Activated naive CD4-positive, alpha-beta T cell treated with anti-CD3 and anti-CD28 coated beads, Interleukin-2, amount 50 U/mL, for 16 hours (primary cell): ENCODE measurements at places on chromosomes 1 and 21.

DNA sequence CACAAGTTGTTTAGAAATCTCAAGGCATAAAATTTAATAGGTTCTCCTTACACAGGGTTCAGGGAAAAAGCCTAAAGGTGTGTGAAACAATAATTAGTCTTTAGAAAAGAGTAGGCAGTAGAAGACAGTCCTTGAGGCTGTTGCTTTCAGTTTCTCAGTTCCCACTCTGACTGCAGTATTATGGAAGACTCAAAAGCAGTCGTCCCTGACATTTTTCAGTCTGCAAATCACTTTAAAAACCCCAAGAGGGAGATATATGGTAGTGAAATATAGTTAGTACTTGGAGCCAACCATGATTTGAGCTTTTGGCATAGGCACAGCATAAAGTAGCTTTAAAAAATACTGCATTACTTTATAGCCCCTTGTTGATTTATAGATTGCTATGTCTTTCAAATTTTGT, 299.7 kb downstream of the OLFM3 start:
- no peak for DNase-seq

DNA sequence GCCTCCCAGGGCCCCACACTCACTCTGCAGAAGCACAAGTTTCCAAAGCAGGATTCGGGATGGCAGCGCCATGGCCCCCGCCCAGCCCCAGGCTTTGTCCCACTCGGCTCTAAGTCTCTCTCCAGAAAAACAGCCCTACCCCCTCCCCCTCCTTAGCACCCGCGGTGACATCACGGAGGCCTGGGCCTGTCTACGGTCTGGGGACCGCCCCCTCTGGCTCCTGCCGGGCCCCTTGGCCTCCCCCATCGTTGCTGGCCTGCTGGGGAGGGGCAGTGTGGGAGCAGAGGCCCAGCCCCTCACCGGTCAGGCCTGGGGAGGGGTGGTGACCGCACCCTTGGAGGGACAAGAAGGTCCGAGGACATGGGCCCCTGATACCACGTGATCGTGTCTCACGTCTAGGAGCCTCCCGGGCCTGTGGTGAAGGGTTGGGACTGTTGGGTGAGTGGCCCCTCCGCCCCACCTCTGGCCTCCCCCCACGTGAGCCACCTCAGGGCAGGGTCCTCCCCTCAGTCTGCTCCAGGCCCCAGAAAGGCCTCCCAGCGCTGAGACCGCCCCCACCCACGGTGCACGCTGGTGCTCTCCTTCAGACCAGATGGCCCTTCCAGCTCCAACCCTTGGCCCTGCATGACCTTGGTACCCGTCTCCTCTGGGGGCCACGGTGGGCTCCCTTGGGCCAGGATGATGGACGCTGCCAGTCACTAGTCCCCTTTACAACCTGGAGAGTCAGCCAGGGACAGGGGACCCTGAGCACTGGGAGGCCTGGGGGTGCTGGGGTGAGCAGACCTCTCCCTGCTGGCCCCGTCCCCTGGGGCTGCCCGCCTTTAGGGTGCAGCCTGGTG, at the start of gene MXRA8:
Gene MXRA8, minus strand, starts transcription at position 123 of the 839 bp plus-strand sequence. Its CDS starts 51 bp downstream, at position 72.
- no peak for DNase-seq

DNA sequence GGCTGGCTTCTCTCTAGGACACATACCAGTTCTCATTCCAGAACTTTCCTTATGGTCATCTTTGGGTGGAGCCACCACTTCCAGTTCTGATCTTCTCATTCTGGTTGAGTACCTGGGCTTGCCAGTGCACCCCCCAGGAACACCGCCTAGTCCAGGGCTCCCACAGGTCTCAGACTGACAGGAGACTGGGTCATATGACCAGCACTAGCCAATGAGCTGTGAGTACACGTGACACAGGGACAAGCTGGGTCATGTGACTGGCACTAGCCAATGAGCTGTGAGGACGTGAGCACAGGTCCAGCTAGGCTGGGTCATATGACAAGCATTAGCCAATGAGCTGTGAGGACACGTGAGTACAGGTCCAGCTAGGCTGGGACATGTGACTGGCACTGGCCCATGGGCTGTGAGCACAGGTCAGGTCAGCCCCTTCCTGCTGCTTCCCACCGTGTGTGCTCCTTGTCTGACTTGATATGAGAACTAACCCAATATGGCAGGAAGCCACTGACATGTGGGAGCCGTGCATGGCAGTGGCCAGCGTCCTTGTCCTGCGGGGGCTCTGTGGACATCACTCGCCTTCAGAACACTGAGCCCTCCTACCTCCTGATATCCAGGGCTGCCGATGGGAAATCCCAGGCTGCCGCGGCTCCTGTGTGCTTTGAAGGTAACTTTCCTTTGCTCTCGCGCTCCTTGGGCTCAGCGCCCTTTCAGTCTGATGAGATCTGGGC, 22.7 kb downstream of the KRTAP10-1 start:
- no peak for DNase-seq

DNA sequence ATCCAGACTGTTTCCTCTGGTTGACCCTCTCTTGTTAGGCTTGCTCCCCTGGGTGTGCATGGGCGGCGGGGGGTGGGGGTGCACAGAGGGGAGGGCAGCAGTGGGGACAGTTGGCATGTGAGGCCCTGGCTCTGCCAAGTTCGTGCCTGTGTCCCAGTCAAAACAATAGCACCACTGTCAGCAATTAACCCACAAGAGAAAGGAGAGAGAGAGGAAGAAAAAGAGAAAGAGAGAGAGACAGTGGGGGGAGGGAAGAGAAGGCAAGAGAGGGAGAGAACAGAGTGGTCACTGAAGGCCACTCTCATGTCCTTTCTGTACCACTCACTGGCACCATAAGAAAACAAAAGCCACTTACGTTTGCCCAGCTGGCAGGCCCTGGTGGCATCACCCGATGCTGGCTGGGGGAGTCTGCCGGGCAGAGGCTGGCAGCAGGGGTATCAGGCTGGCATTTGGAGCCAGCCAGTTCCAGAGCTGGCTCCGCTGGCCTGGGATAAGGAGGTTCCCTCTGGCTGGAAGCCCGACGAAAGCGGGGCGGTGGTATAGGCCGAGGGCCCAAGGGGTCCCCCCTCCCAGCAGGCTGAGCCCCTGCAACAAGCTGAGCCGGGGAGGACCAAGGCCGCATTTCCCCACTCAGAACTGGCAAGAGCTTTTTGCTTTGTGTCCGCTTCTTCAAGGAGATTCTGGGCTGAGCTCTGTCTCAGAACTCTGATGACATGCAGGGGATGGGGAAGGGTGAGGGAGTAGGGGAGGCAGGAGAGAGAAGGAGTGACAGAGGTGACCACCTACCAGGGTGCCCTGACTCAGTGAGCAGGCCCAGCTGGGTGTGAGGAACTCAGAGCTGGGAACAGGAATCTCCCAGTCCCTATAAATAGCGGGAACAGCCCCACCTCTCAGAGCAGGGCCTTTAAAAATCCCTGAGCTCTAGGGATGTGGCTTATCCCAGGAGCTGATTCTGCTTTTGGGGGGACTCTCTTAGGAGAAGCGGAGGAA, 27.9 kb downstream of the PIK3C2B start:
- no peak for DNase-seq

DNA sequence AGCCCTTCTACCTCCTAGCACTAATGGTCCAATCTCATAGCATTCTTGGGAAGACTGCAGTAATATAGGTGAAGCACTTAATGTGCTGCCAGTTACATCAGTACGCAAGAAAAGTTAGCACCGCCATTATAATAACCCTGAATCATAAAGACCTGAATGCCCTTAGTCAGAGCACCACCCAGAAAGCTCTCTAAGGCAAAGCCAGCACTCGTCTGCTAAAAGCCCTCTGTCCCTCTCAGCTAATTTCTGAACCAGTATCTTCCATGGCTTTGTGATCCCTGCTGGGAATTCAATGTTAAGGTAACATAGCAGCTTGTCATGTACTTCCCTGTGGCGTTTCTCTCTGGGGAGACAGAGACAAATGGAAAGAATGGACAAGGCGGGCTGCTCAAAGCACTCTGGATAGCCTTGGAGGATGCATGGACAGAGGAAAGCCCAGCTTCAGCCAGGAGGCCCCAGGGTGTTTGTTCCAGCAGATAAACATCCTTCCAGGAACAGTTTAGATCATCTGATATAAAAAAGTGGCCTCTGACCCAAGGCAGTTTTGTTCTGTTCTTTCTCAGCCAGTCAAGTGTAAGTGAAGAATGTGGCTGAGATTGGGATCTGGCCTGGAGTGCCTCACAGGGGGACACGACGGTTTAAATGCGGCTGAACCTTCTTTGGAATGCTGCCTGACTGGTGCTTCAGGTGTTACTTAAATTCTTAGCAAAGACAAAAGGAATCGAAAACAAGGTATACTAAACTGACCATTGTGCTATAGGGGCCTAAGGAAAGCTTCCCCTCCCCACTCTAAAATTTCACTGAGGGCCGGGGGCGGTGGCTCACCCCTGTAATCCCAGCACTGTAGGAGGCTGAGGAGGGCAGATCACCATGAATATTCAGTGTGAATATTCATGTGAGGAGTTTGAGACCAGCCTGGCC, 58.1 kb upstream of the VTCN1 start:
- DNase-seq: no peak

GRCh38 chr1:207034208-207034607, 1.7 kb upstream of the C1orf116 start:
- no peak for DNase-seq

DNA sequence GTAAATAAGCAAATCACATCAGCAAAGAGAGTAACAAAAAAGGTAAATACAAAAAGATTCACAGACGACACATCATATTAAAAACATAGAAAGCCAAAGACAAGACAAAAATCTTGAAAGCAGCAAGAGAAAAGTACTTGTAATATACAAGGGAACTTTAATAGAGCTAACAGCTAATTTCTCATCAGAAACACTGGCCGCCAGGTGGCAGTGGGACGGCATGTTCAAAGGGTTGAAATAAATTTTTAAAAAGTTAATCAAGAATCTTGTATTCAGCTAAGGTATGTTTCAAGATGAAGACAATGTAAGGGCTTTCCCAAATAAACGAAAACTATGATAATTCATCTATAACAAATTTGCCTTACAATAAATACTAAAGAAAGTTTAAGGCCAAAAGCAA, 358.1 kb downstream of the LRRIQ3 start:
- DNase-seq: no peak

DNA sequence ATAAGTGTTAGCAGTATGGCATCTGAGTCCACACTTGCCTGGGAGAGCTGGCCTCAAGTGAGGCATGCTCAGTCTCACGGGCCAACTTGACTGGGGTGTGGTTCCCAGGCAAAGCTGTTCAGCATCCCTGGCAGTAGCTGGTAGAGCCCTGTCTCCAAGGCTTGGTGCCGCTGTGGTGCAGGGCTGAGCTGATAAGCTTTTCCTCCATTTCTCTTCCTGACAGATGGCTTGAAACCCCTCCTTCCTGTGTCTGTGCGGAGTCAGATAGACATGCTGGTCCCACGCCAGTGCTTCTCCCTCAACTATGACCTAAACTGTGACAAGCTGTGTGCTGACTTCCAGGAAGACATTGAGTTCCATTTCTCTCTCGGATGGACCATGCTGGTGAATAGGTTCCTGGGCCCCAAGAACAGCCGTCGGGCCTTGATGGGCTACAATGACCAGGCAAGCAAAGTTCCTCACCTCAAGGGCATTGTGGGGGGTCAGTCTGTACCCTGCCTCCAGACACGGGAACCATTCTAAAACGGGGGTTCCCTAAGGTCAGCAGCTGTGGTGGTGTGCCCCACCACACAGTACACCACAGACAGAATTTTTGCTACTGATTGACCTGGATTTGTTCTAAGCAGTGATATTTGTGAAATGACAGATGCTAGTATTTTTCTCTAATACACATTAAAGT, 13.7 kb upstream of the MIIP start:
- DNase-seq: no peak

- no peak for DNase-seq
Measured at GRCh38 chr1:44847845-44848244, 4.8 kb upstream of the PTCH2 start.

GRCh38 chr1:93179886-93180722, at the start of gene TMED5:
Gene TMED5 (minus strand): TSS chr1:93180413. CDS start chr1:93180242, 171 bp downstream.
- peak; percentile 94 for DNase-seq

DNA sequence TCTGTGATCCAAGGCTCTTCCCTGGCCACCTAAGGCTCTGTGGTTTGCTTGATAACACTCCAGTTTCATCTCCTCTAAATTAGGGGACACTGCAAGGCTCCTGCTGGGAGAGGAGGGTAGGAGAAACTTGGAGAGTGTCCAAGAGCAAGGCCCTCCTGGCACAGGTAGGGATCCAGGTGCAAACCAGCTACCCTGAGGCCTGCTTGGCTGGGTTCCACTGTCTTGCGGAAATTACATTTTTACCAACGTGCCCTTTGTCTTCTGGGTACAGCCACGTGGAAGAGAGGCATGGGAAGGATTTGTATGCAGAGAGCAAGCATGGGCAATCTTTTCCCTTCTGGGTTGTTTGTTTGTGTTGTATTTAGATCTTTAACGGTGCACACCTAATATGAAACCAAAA, 132.5 kb downstream of the PRDM2 start:
- no peak for DNase-seq

DNA sequence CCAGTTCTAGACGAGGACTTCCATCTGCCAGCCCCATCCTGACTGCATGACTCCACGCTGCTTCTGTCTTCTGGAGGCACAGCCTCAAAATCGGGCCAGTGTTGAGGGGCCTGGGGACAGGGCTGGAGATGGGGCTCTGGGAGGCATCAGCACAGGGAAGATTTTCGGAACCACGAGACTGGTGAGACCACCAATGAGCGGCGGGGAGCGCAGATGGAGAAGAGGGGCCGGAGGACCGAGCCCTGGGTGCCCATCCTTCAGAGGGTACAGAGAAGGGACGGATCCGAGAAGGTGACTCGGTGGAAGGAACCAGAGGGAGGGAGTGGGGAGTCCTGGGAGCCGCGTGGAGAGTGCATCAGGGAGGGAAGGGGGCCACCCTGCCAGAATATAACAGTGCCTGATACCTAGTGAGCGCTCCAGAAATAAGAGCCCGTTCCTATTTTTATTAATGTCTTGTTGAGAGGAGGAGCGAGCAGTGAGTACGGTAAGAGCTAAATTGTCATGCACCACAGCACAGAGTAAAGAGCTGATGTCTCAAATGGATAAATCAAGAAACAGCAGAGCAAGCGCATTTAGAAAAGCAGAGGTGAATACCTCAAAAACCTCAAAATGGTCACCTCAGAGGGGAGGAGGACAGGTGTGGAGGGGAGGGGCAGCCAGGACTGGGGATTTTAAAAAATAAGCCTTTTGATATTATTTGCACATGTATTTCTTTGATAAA, 26.2 kb upstream of the KIF26B start:
- DNase-seq: no peak

DNA sequence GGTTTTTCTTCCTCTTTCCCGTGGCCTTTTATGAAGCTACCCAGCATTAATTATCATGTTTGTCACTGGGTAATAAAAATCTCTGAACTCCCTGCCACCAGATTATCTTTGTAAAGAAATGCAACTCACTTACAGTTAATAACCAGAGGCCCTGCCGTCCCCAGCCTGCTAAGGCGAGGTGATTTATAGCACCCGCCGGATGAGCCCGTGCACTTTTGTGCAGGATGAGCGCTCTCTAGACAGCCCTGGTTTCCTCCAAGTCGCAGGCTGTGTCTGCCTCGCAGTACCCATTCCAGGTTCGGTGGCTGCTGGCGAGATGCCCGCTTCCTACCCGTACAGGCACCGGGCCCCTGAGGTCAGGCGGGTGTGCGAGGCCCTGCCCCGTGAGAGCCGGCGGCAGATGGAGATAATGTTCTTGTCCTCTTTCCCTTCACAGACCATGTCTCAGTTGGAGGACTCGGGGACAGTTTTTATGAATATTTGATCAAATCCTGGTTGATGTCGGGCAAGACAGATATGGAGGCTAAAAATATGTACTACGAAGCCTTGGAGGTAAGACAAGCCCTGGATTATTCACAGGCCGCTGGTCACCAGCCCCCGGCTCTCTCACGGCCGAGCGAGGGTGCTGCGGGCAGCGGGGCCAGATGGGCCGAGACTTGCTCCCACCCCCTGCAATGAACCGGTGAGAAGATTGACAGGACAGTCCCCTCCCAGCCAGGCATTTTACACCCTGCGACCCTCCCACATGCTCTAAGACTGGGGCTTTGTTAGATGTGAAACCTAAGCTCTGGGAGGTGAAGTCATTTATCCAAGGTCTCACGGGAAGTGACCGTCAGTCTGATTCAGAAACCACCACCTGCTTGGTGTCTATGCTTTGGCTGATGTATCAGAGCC, 28.5 kb upstream of the SELENON start:
- peak; percentile 46 for DNase-seq
